HuH-7.5 (cell line): ENCODE measurements at places on chromosomes 13 and 19.

GRCh38 chr19:40671404-40671803 lies 19.0 kb downstream of the NUMBL start:
- DNase-seq, result no peak

GRCh38 chr19:50830266-50831025 lies 2.9 kb downstream of the KLK15 start:
- no peak for DNase-seq

DNA sequence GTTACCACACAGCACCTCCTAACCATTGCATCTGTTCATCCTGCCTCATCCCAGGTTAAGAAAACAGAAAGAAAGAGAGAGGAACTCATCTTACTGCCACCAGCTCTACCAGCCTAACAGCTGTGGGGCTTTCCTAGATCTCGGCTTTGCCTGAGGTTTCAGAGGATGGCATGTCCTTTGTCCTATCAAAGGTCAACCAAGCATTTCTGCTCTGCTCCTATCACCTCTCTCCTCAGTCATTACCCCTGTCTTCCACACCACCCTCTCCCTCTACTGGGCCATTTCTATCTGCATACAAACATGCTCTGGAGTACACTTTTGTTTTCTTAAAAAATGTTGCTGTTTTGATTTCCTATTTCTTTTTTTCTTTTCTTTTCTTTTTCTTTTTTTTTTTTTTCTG lies 393.3 kb downstream of the IRS2 start:
- no peak for DNase-seq

DNA sequence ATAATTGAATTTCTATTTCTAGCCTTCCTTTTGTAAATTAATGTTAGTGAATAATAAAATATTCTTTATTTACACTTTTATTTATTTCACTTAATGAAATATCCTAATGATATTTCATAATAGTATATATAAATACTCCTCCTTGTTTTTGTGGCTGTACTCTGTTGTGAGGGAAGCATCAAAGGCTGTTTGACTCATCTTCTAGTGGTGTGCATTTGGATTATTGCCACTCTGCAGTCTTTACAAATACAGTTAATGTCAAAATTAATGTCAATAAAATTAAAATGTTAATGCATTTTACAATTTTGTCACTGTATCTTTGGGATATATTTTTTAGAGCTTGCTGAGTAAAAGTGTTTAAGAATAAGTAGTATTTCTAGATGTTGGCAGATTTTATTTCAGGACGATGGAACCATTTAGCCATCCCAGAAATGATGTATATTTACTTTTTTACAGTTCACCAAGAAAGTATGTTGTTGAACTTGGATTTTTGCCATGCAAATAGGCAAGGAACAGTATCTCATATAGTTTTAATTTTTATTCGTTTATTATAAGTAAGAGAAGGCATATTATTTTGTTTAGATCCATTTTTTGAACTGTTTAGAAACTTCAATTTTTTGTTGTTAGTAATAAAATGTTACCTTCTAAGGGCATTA lies 281.2 kb upstream of the SLITRK6 start:
- no peak for DNase-seq

DNA sequence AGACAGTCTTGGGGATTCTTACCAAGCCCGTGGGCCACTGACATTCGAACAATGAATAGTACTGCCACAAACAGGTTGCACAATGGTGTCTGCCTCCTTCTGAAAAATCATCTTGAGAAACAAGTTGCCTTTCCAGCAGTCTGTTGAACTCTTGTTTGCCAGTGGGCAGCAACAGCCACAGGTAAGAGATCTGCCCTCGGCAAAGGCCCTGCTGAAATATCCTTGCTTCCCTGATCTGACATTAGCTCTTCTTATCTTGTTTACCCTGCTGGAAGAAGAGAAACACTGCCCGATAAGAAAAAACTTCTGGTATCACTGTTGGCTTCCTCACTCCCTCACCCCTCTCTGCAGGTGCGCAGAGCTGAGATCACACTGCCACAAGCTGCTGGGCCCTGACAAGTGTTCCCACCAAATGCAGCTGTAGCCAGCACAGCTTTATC lies 2.0 kb downstream of the DOCK9 start:
- DNase-seq, result no peak

- DNase-seq, result no peak
Measured at GRCh38 chr19:43425567-43426392, 11.1 kb downstream of the TEX101 start.

DNA sequence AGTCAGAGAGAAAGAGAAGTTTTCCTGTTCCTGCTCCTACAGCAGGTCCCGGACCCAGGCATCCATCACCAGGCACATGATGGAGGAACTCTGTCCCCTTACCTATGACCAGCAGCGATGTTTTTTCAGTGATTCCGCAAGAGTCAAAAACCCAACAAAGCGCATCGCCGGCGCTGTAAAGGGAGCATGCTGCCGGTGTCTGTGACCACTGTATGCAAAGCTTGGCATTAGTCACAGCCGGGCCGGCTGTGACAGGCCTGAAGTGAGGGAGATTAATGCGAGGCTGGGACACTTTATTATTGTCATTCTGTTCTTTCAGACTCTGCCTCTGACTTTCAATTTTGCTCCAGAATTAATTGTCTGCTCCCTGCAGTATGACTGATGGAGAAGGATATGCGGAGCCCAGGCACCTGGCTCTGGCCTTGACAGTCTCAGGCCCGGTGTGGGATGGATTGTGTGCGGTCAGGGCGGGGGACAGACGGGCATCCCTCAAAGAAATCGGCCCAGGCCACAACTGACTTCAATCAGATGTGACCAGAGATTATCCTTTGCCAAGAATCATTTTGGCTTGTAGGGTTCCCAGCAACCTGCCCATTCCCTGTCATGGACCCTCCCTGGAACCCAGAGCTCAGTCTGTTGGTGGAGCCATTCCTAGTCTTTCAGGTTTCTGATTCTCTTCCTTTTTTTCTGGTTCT lies 462.0 kb upstream of the ZNF507 start:
- no peak for DNase-seq

- DNase-seq, result no peak
Measured at GRCh38 chr19:46927106-46927505, 66.3 kb downstream of the ARHGAP35 start.

GRCh38 chr13:89082623-89083022 lies 1411.5 kb downstream of the SLITRK5 start:
- DNase-seq, result no peak

DNA sequence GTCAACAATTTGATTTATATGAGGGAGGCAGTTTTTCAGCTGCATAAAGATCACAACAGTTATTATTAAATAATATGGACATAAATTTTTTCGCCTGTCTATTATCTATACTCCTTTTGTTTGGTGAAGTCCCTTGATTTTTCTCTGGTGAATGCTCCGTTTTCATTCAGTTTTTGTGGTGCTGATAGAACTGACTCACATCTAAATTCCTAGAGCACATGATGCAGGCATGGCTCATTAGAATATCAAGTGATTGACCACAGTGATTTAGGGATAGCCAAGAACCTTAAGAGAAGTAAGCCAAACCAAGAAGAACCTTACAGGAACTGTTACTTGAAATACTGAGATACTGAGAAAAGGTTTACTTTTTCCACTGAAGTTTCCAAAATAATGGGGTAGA lies 208.9 kb downstream of the PRR20E start:
- DNase-seq, result no peak

GRCh38 chr13:39913339-39913738 lies 257.9 kb downstream of the COG6 start:
- DNase-seq, result no peak

GRCh38 chr19:2136796-2137195 lies 14.6 kb downstream of the AP3D1 start:
- no peak for DNase-seq

DNA sequence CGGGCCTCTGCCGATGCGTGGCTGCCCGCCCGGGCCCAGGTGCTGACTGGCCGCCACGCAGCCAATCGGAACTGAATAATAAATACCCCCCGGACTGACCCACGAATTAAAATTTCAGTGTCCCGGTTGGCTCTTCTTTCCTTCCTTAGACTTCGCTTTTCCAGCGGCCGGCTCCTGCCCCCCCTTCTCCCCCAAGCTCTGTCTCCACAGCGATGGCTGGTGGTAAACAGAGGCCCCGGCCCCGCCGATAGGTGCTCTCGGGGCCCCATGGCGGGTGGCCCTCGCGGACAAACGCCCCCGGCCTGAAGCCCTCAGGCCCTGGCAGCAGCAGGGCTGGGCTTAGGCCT lies 2.6 kb downstream of the ZBTB7A start:
- DNase-seq, result no peak

- no peak for DNase-seq
Measured at GRCh38 chr13:81395368-81395767, 1054.4 kb upstream of the SPRY2 start.

- no peak for DNase-seq
Measured at GRCh38 chr13:39676315-39676876, 20.9 kb downstream of the COG6 start.

DNA sequence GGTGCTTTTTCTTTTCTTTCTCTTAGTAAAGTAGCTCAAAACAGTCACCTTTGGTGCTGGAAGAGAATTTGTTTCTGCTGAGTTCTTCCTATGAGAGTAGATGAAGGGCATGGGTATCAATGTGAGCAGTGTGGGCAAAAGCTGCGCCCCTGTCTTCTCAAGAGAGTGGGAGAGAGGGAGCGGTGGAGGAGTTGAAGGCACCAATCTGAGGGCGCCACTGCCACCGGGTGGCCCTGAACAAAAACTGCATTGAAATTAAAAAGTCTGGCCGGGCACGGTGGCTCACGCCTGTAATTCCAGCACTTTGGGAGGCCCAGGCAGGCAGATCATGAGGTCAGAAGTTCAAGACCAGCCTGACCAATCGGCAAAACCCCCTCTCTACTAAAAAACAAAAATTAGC lies 28.7 kb upstream of the EPHX3 start:
- DNase-seq, result no peak

- no peak for DNase-seq
Measured at GRCh38 chr19:56174550-56174949, 1.3 kb upstream of the GALP start.

DNA sequence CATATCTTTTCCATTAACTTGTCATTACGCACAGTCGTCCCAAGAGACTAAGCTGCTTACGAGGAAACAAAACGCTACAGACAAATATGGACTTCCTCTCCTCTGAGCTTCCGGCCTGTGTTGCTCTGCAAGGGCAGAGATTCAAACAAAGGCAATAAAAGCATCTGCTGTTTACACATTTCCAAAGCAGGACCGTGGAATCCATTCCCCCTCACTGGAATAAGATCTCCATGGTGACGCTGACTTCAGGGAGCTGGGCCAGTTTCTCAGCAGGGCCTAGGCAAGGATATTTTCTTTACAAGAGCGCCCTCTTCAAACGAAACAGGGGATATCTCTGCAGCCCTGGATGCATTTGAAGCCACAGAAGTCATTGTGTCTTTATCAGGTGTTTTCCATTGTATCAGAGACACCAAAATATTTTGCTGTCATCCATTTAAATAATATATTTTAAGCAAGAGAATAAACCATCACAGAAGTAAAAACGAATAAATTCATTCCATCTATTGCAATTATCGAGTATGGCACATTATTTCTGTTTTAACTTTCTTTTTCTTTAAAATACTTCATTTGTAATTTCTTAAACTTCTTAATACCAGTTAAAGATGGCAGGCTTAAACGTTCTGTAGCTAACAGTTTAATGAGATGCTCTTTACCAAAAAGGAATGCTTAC lies 177.5 kb downstream of the DCLK1 start:
- no peak for DNase-seq

GRCh38 chr13:61727767-61728166 lies 312.1 kb upstream of the PCDH20 start:
- no peak for DNase-seq

- no peak for DNase-seq
Measured at GRCh38 chr13:109355875-109356434, 430.4 kb downstream of the IRS2 start.

- no peak for DNase-seq
Measured at GRCh38 chr19:47495478-47496372, 11.7 kb upstream of the KPTN start.

- peak; percentile 35 for DNase-seq
Measured at GRCh38 chr19:15673176-15673654, 328 bp downstream of the CYP4F12 start.

GRCh38 chr13:30401347-30401746 lies 20.9 kb upstream of the UBE2L5 start:
- no peak for DNase-seq

DNA sequence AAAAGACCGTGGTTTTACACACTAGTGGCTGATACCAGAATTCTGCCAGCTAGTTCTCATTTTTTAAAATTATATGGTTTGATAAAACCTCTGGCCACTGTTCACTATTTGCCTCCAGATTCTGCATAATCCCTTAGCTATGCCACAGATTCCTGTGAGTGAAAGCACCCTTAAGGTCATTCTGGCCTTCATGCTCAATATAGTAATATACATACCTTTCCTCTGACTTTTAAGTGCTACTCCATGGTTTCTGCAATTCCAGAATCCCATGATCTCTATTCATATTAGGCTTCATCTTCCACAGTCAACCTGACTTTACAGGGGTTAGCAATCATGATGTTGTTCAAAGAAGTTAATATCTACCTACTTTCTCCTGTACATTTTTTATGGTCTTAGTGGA lies 274.1 kb upstream of the EDNRB start:
- no peak for DNase-seq

- DNase-seq, result no peak
Measured at GRCh38 chr13:80217614-80218456, 123.1 kb downstream of the SPRY2 start.

GRCh38 chr19:17830567-17831418 lies 9.5 kb upstream of the INSL3 start:
- no peak for DNase-seq
